NCI-H1417 (cell line): ENCODE measurements at places on chromosomes 4 and X.

GRCh38 chr4:90996813-90997212 is 869.6 kb downstream of the CCSER1 start:
- no peak for DNase-seq

DNA sequence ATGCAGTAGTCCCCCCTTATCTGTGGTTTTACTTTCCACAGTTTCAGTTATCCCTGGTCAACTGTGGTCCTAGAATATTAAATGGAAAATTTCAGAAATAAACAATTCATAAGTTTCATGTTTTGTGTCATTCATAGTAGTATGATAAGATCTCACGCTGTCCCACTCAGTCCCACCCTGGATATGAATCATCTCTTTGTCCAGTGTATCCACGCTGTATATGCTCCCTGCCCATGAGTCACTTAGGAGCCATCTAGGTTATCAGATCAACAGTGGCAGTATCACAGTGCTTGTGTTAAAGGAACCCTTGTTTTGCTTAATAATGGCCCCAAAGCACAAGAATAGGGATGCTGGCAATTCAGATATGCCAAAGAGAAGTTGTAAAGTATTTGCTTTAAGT is 16.2 kb upstream of the SYTL4 start:
- no peak for DNase-seq

GRCh38 chrX:48665991-48666390 is 17.6 kb upstream of the WAS start:
- DNase-seq, result no peak

- no peak for DNase-seq
These were observed 322.1 kb upstream of the NOCT start for GRCh38 chr4:138693526-138693925.

DNA sequence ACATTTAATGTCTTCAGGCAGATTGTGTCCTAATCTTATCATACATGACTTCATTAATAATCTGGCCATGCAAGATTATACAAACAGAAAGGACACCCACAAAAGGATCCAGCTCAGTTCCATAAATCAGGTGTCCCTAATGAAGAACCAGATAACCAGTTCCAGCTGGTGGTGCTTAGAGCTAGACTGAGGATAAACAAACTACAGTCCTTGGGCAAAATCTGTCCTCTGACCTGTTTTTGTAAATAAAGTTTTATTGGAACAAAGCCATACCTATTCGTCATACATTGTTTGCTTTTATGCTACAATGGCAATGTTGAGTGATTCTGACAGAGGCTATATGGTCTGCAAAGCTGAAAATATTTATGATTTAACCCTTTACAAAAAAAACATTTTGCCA is 199.5 kb downstream of the MID1IP1 start:
- peak; percentile 30 for DNase-seq

DNA sequence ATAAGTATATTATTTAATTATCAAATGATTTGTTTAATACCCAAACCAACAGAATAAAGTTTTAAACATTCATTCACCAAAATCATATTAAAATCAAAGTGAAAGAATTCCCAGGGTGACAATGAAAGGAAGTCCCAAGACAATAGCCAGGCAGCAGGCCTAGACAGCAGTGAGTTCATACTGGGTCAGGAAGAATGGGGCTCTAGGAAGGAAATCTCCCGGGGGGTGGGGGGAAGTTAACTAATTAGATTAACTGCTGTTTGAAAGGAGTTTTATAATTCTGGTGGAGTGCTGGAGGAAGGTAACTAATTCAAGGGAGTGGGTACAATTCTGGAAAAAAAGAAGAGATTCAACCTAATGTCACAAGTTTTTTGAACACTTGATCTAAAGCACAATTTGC is 104.1 kb downstream of the ZAR1 start:
- DNase-seq, result no peak

DNA sequence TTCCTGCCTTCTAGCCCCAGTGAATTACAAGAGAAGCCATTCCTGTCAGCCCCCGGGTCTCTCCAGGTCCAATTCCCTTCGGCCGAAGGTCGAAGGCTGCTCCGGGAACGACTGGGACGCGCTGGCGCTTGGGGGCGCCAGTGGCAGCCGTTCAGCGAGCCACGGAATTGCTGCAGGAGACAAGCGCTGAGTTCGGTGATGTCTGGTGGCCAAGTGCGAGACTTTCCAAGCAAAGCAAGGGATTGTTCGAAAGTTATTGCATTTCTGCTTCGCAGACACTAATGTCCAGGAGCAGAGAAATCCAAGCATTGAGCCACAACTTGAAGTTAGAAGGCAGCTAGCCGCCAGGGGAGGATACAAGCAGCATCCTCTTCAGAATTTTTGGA is 1.1 kb upstream of the DKK2 start:
- DNase-seq, result peak; percentile 48

GRCh38 chr4:62899646-62900364 is 1509.4 kb downstream of the TECRL start:
- DNase-seq, result no peak

DNA sequence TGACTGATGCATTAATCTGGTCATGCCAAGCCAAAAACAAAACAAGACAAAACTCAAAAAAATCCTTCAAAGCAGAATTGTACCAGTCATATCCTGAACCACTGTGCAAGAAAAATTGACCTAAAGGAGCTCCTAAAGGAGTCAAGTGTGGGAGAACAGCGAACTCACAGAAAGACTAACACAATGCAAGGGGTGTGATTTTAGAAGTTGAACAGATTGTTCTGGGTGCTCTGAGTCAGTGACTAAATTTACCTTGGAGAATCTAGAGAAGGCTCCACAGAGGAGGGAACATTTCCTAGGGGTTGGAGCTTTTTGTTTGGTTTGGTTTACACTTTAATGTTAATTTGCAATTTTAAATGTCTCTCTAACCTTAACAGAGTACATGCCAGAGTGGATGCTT is 48.9 kb upstream of the PHF8 start:
- no peak for DNase-seq

DNA sequence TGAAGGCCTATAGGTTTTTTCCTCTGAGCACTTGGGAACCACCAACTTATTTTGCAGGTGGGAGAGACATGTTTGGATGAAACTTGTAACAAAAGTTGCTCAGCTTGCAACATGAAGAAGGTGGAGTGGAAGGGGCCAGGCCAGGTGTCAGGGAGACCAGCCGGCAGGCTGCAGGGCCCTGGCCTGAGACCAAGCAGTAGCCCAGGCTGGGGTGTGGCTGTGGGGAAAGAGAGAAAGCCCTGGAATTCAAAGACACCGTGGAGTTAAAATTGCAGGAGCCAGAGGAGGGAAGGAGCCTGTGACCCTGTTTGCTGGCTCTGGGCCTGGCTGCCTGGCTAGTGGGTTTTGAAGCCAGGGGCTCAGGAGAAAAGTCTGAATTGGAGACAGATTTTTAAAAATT is 43.4 kb downstream of the EFNB1 start:
- DNase-seq, result no peak

GRCh38 chr4:15100994-15101695 is 98.9 kb downstream of the CPEB2 start:
- DNase-seq, result no peak

DNA sequence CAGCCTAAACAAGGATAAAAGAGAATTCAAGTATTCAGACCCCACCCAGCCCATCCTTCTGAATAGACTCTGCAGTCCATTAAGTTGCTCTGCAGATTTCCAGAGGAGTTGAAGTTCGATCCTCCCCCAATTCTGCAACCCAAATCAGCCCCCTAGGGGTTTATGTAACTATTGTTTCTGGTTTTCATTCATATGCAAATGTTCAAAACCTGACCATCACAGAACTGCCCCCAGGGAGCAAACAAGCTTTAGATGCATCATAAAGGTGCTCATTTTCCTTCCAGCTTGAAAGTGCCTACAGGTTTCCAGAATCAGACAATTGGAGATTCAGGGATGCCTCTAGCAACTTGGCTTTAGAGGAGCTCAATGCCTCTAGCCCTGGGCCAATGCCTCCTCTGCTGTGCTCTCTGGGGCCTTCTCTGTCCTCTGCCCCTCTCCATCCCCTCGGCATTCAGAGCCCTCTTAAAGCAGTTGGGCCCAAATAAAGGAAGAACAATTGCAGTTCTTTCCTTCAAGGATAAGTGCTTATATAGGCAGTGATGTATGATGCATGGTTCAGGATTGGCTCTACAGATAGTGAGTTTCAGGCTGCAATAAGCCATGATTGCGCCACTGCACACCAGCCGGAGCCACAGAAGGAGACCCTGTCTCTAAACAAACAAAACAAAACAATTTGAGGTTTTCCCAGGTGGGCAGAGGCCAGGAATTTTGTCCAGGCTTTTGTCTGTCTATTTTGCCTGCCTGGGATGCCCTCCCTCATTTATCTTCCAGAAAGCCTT is 23.5 kb upstream of the SPINK2 start:
- peak; percentile 8 for DNase-seq

GRCh38 chr4:142547974-142548373 is 298.1 kb downstream of the INPP4B start:
- DNase-seq, result no peak

GRCh38 chr4:36549252-36549651 is 267.8 kb downstream of the DTHD1 start:
- DNase-seq, result no peak

DNA sequence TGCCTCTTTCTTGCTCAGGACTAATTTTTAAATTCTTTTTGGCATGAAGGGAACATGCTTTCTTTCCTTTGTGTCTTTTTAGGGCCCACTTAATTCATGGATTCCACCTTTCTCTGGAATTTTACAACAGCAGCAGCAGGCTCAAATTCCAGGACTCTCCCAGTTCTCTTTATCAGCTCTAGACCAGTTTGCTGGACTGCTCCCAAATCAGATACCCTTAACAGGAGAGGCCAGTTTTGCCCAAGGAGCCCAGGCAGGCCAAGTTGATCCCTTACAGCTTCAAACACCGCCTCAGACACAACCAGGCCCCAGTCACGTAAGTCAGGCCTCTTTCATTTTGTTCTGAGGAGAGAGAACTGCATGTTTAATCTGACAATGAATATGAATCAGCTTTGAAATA is 2.3 kb downstream of the ODAM start:
- no peak for DNase-seq

- peak; percentile 87 for DNase-seq
These were observed 660 bp upstream of the COL25A1 start for GRCh38 chr4:109303140-109303496.

- peak; percentile 40 for DNase-seq
These were observed 914.5 kb downstream of the STIM2 start for GRCh38 chr4:27775156-27775555.

- no peak for DNase-seq
These were observed 525.1 kb upstream of the ATOH1 start for GRCh38 chr4:93303440-93303839.

GRCh38 chr4:187362937-187363857 is 632.4 kb upstream of the ZFP42 start:
- no peak for DNase-seq

GRCh38 chr4:166315721-166316467 is 442.9 kb downstream of the TLL1 start:
- no peak for DNase-seq

- peak; percentile 77 for DNase-seq
These were observed 1.4 kb upstream of the RPS6KA3 start for GRCh38 chrX:20267931-20268701.

- no peak for DNase-seq
These were observed 3.0 kb downstream of the BCLAF3 start for GRCh38 chrX:19987856-19988255.

DNA sequence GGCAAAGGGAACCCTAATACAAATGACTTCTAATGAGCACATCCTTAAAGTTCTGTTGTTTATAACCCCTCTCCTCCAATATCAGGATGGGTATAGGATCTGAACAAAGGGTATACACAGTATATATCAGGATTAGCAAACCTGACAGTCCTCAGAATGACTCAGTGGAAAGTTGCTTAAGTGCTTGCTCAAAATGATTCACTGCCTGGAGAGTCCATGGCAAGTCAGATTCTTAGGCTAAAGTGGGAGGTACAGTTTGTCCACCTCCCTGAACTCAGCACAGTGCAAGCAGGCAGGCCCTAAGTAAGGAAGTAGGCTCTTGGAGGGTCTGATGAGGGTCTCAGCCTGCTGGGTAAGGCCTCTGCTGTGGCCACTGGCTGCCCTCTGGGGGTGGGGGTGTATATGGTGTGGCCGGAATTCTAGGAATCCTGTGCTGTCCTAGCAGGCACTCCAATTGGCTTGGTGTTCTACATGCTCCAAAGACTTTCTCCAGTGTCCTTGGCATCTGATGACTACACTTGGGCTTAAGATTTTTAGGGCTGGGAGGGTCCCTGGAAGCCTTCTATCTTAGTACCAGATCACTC is 54.3 kb downstream of the CHRDL1 start:
- DNase-seq, result no peak

GRCh38 chrX:133415276-133416105 is at the start of gene GPC4:
Gene GPC4, minus strand, starts transcription at chrX:133415489. Its CDS starts 524 bp downstream, at chrX:133414965.
- DNase-seq, result peak; percentile 47

DNA sequence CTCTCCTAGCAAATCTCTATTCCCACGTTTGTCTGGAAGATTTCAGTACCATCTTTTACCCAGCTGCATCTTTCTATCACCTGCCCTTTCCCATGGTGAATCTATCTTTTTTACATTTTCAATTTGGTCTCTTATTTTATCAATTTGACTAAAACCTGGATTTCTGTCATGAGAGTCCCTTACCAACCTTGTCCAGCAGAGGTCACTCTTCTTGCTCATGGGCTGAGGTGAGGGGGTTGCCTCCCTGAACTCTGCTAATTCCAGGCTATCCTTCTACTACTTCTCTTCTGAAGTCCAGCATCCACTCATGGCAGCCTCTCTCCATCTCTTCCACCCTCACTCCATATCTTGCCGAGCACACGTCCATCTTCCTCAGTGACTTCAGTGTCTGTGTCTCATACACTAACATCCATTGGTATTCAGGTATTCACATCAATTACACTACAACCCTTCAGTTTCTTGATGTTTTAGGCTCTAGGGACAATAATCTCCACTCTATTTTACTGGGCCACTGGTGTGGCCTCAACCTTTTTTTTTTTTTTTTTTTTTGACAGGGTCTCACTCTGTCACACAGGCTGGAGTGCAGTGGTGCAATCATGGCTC is 17.8 kb upstream of the ZNF827 start:
- peak; percentile 20 for DNase-seq

- no peak for DNase-seq
These were observed 180.2 kb upstream of the EOLA2 start for GRCh38 chrX:150118476-150118875.

- no peak for DNase-seq
These were observed 40.8 kb downstream of the FAM241A start for GRCh38 chr4:112185740-112186670.

GRCh38 chrX:22313766-22314165 is 41.1 kb downstream of the CBLL2 start:
- no peak for DNase-seq
